ENCODE measurements at places on chromosomes 3 and 15.

DNA sequence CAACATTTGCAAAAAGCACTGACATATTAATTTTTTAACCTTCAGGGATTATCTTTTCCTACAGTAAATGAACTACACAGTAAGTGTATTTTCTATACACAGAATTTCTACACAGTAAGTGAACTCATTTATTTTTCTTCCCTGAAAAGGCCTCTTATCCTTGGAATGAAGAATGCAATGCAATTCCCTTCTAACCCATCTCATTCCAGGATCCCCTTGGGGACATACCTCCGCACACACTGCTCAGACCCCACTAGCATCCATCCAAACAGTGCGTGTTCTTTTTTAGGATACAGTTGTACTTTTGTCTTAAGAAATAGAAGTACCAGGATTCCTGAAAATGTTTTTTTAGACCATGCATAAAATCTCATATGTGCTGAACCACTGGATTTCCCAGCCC is 152.8 kb downstream of the UACA start:
- no peak for DNase-seq

GRCh38 chr3:135169651-135170050 is 374.6 kb downstream of the EPHB1 start:
- no peak for DNase-seq

GRCh38 chr3:56769116-56769707 is 32.5 kb downstream of the ARHGEF3 start:
- DNase-seq = no peak

- no peak for DNase-seq
Observed at GRCh38 chr3:137347817-137348368, 390.1 kb downstream of the IL20RB start.

- no peak for DNase-seq
Observed at GRCh38 chr15:35023804-35024203, 35.7 kb upstream of the ZNF770 start.

DNA sequence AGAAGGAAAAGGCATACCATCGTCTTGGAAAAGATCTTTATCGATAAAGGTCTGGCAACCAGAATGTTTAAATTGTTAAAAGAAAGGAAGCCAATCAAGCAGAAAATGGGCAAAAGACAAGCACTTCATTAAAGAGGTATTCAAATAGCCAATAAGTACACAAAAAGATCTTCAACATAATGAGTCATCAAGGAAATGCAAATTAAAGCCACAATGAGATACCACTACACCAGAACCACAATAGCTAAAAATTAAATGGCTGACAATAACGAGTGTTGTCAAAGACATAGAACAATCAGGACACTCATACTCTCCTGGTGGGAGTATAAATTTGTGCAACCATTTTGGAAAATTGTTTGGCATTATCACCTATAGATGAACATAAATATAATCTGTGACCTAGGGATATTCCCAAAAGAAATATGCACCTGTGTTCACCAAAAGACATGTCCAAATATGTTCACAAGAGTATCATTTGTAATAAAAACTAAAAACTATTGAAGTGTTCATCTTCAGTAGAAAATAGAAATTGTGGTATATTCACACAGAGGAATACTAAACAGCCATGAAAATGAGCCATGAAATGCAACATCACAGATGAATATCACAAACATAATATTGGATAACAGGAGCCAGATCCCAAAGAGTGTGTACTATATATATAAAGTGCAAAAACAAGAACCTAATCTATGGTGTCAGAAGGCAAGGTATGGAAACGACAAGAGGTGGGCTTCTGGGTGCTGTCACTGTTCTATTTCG is 14.4 kb upstream of the BTBD1 start:
- DNase-seq = no peak

- DNase-seq = no peak
Observed at GRCh38 chr3:22555753-22556435, 647.2 kb upstream of the UBE2E2 start.

DNA sequence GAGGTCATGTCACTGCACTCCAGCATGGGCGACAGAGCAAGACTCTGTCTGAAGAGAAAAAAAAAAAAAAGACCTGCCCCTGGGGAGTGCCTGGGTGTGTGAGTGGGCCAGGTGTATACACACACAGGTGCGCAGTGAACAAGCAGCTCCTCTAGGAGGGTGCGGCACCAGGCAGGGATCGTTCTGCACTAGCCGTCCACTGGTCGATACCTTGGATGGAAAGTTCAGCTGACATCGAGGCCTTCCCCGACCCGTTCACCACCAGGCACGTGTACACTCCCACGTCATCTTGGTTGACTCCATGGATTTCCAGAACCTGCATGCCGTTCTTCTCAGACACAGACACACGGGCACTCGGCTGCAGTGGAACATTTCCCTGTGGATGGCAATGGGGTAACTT is 147.0 kb downstream of the MYLK start:
- DNase-seq = no peak

DNA sequence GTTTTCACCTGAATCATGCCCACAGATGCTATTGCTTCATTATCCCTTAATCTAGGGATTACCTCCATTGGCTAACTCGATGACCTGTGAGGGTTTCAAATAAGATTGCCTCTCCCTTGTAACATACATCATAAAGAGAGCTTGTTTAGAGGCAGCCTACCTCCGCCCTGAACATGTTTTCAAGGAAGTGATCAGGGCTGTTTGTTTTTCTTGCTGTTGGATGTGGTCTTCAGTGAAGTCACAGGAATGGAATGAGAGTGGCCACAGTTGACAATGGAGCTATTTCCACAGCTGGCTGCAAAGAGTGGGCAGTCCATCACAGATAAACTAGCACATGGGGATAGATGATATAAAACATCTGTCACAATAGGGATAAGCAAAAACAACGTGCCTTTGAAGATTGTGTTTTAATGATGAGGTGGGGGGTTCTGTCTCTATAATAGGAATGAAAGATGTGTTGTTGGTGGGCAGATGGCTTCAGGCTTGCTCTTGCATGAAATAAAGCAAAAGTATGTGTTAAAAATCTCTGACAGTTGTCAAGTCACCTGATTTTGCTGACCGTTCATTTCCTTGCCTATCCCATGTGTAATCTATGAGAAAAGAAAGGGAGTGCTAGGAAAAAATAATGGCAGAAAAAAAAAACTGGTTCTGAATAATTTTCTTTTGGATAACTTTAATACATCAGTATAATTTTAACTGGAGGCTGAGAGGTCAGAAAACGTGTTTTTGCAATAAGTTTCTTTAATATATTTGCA is 642.3 kb downstream of the RBMS3 start:
- DNase-seq = no peak

GRCh38 chr3:196340466-196340865 is 2.3 kb upstream of the TM4SF19 start:
- no peak for DNase-seq

- no peak for DNase-seq
Observed at GRCh38 chr3:117495620-117496019, 786.0 kb downstream of the TUSC7 start.

GRCh38 chr15:36291501-36291900 is 287.9 kb upstream of the CDIN1 start:
- no peak for DNase-seq

DNA sequence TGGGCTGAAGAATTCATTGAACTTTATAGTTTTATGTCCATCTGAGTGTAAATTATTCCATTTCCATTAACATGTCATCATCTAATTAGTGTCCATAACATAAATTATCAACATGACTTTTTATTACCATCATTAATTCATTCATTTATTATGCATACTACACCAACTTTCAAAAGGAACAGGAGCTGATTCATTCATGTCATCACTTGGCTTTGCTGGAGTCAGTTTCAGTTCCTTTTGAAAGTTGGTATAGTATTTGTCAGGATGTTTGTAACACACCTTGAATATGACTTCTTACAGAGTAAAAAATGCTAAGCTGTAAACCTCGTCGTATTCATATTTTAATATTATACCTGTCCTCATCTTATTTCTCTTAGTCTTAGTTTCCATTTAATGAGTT is 298.0 kb upstream of the RBMS3 start:
- DNase-seq = no peak

- no peak for DNase-seq
Observed at GRCh38 chr15:45812200-45812599, 177.4 kb downstream of the SQOR start.

DNA sequence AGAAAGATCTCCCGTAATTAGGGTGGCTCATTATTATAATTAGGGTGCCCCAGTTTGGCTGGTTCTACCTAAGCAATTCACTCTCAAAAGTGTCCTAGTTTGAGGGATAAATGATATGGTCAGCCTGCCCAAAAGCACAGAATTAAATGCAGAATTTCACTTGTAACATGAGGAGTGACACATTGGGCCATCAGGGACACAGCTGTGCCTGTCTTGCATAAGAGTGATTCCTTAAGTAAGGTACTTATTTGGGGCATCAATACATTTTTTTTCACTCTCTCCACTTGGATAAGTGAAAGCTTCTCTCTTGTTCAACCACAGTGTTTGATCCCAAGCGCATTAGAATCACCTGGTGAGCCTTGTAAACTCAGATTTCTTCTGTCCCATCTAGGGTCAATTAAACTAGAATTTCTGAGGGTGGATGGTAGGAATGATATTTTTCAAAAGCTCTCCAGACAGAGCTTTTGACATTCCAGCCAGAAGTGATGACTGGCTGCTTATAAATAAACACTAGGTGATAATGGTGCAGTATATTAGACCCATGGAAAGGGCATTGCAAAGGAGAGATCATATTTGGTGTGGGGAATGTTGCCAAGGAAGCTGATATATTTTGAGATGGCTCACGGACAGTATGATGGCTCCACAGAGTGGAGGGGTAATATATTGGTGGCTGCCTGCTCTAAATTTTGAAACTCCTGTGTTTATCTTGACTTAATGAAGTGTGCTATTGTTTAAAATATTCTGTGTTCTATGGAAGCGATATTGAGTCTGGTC is 458.1 kb upstream of the RASGRP1 start:
- DNase-seq = no peak

- DNase-seq = no peak
Observed at GRCh38 chr3:10392244-10392643, 71.3 kb upstream of the SEC13 start.

DNA sequence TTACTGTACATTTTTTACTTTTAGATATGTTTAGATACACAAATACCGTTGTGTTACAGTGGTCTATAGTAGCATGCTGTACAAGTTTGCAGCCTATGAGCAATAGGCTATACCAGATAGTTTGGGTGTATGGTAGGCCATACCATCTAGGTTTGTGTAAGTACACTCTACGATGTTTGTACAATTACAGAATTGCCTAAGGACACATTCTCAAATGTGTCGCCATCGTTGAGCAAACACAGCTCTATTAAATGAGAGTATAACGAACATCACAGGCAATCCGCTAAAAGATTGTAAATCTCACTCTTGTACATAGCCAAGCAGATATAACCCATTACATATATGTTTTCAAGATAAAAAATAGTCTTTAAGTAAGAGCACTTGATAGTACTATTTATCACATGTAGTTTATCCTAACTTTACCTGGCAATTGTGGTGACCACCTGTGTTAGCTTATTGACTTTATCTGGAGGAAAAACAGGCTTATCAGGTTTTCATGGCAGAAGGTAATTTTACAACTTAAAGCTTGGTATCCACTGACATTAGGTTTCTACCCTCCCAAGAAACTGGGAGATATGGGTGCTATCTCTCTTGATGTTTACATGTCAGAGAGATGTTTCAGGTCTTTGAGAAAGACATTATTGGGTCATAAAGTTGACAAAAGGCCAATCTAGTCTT is 898.7 kb downstream of the NSUN3 start:
- no peak for DNase-seq

- no peak for DNase-seq
Observed at GRCh38 chr3:110391640-110392395, 679.8 kb upstream of the NECTIN3 start.

- no peak for DNase-seq
Observed at GRCh38 chr3:187291001-187291511, 481 bp downstream of the MASP1 start.

GRCh38 chr3:150170852-150171520 is 200.3 kb upstream of the PFN2 start:
- no peak for DNase-seq

DNA sequence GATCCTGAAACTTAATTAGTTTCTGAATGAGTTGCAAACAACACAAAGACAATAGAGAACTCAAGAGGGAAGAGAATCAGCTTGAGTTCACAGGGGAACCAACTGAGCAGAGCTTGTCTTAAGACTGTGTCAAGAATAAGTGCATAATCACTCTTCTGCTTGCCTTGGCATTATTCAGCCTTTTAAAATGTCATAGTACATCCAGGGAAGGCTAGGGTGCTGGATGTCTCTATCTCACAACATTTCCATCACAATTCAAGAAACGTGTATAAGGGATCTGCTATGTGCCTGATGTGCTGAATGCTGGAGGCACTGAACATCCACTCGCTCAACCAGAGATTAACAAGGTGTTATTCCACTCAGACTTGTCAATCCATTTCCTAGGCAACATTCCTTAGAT is 122.6 kb downstream of the CPNE4 start:
- DNase-seq = no peak

DNA sequence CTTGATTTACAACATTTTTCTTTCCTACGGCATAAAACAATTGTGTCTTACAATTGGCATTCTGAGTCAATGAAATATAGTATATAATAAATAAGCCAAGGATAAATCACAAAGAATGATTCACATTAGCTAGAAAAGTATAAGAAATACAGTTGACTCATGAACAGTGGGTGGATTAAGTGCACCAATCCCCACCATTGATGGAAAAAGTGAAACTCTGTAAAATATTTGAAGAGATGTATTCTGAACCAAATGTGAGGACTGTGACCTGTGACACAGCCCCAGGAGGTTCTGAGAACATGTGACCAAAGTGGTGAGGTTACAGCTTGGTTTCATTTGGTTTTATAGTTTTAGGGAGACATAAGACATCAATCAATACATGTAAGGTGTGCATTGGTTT is 227.5 kb downstream of the ALCAM start:
- no peak for DNase-seq

DNA sequence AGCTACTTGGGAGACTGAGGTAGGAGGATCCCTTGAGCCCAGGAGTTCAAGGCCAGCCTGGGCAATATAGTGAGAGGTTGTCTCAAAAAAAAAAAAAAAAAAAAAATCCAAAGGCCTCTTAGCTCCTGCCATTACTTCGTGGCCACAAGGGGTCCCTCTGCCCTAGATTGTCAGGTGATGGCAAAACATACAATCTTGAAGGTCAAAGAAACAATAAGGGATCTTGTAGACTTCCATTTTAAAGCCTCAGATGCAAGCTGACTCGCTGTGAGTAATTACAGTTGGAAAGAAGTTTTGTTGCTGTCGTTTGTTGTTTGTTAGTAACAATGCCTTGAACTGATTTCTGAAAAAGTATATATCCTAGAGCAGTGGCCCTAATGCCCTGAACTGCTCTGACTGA is 55.9 kb upstream of the PLCL2 start:
- peak; percentile 32 for DNase-seq

- DNase-seq = no peak
Observed at GRCh38 chr3:9295007-9295406, 45.6 kb upstream of the SRGAP3 start.

- peak; percentile 15 for DNase-seq
Observed at GRCh38 chr15:66472176-66472999, 25.2 kb downstream of the SNAPC5 start.

- DNase-seq = no peak
Observed at GRCh38 chr15:31162721-31163510, 61.4 kb upstream of the TRPM1 start.

- no peak for DNase-seq
Observed at GRCh38 chr15:91183596-91183995, 83.5 kb downstream of the SV2B start.
